Thymus (tissue), 14 donors: ENCODE measurements at places on chromosomes 16 and 17. TPM values are rescaled to one million over a fixed set of nuclear protein-coding genes. Genes with fewer than 3 reads are reported as not detected.

DNA sequence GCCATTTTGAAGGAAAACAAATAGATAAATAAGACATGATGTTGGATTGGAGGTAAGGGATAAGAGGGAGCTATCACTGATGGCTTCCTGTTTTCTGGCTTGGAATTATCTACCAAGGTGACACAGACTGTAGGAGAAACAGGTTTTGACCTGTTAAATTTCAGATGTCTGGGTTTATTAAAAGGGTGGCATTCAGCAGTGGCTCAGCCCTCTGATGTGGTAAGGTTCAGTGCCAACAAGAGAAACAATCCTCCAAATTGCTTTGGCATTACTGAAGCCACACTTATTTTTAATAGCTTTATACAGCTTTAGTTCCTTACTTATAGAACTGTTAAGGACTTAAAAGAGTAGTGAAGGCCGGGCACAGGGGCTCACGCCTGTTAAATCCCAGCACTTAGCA lies 37.0 kb upstream of the AKAP1 start:
- DNase-seq: no peak

DNA sequence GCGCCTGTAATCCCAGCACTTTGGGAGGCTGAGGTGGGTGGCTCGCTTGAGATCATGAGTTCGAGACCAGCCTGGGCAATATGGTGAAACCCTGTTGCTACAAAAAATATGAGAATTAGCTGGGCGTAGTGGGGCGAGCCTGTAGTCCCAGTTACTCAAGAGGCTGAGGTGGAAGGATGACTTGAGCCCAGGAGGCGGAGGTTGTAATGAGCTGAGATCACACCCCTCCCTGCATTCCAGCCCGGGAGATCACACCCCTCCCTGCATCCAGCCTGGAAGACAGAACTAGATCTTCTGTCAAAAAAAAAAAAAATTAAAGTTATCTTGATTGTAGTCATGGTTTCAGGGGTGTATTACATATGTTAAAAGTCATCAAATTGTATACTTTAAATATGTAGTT lies 26.8 kb upstream of the GLG1 start:
- DNase-seq: no peak

The RCVRN gene
- total RNA-seq: under 0.01 TPM

The ZNF821 gene
- total RNA-seq: 9.4 TPM

The LLGL1 gene
- 8.0 TPM for total RNA-seq

GRCh38 chr16:20901436-20902112 lies 1.0 kb downstream of the LYRM1 start:
- DNase-seq: peak; percentile 8

GRCh38 chr17:40331743-40332641 lies 23.0 kb downstream of the RARA start:
- DNase-seq: no peak

GRCh38 chr17:81912441-81913309 lies 1.5 kb upstream of the PCYT2 start:
- DNase-seq: no peak

- no peak for DNase-seq
These were observed 18.9 kb downstream of the OGFOD1 start for GRCh38 chr16:56470232-56470631.

GRCh38 chr16:63720848-63721247 lies 1401.0 kb downstream of the CDH11 start:
- no peak for DNase-seq

DNA sequence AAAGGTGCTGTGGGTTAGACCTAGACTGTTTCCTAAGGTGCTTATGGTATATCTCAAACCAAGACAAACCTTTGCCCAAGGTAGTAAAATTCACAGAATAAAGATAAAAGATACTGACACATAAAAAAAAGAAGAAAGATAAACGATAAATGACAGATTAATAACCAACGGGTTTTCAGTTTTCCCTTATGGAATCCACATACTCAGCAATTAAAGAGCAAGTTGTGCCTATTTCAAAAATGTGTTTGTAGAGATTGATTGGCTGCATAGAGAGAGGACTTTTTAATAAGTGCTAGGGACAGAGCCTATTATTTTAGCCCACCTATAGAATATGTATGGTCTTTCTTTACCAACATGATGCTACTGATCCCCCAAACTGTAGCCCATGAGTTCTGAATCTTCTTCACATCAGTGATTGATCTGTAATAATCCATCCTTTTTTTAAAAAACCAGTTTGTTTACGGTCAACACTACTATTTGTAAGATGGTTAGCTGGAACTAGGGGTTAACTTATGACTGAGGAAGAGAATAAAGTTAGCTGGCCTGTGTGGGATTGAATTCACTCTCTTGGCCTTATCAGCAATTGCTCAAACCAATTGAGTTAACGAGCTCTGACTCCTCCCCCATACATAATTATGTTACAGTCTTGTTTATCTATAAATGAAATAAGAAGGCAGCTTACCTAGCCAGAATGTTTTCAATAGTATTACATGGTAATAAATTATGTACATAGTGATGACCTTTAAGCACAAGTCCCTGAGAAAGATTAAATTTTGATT lies 53.8 kb downstream of the SNX11 start:
- no peak for DNase-seq

The SEZ6L2 gene
- total RNA-seq: 0.66 TPM

DNA sequence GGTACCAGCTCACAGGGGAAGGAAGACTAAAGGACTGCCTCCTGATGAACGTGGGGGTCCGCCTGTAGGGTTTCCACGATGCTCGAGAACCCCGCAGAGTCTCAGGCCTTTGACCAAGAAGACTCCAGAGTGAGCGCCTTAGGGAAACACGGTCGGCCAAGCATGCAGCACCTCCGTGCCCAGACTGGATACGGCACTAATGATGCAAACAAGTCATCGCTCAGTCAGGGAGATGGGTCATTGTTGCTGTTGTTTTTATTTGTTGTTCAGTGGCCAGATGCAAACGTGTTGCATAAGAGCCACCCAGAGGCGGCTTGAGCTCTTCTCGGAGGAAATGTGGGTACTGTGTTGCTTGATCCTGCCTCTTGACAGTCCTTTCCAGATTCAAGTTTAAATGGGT lies 19.3 kb upstream of the RBFOX3 start:
- DNase-seq: no peak

The COPRS gene
- total RNA-seq: 22.1 TPM

- no peak for DNase-seq
These were observed 638.8 kb upstream of the EEF2KMT start for GRCh38 chr16:5736209-5736930.

The HOXB7 gene
- total RNA-seq: 0.09 TPM

GRCh38 chr16:87387942-87388817 lies 4.0 kb upstream of the MAP1LC3B start:
- DNase-seq: peak; percentile 93

DNA sequence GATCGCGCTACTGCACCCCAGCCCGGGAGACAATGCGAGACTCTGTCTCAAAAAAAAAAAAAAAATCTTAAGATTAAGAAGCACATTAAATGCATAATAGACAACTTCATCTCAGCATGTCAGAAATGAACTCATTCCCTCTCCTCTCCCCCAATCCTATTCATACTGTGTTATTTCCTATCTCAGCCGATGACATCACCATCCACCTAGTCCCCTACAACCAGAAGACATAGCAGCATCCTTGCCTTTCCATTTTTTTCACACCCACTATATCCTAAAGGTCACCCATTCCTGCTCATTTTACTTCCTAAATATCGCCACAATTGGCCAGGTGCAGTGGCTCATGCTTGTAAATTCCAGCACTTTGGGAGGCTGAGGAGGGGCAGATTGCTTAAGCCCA lies 81.3 kb downstream of the RPGRIP1L start:
- no peak for DNase-seq
